ENCODE measurements at places on chromosomes 7 and 10.

DNA sequence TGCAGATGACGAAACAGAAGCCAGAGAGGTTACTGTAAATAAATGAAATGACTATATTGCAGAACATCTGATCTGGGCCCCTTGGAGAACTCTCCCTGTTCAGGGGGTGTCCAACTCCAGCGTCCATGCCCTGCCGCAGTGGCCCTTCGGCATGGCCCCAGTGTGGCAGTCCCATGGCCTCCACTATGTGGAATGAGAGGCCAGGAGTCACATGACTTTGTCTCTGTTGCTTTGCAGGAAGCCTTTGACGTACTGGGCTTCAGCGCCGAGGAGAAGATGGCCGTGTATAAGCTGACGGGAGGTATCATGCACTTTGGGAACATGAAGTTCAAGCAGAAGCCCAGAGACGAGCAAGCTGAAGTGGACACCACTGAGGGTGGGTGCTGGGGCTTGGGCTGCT is 15.6 kb upstream of the MYH16 start:
- no peak for DNase-seq

GRCh38 chr10:109957092-109957797 is 33.9 kb upstream of the XPNPEP1 start:
- no peak for DNase-seq

DNA sequence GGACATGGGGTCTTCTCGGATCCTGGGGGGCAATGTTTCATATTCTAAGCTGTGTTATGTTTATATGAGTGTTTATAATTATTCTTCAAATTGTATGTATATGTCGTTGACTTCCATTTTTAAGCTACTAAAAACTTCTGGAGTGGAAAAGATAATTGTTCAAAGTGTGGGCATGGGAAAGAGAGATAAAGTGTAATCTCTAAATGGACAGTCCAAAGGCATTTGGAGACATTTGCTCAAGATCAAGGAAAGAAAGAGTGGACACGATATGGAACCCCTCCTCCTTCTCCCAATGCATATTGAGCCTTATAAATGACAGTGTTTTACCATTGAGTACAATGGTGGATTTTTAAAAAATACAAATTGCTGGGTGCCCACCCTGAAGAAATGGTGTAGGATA is 81.1 kb downstream of the SDHAF3 start:
- no peak for DNase-seq

GRCh38 chr7:66219805-66220204 is 14.7 kb downstream of the TPST1 start:
- no peak for DNase-seq

GRCh38 chr10:18906636-18907035 is 142.0 kb upstream of the MALRD1 start:
- DNase-seq = no peak

DNA sequence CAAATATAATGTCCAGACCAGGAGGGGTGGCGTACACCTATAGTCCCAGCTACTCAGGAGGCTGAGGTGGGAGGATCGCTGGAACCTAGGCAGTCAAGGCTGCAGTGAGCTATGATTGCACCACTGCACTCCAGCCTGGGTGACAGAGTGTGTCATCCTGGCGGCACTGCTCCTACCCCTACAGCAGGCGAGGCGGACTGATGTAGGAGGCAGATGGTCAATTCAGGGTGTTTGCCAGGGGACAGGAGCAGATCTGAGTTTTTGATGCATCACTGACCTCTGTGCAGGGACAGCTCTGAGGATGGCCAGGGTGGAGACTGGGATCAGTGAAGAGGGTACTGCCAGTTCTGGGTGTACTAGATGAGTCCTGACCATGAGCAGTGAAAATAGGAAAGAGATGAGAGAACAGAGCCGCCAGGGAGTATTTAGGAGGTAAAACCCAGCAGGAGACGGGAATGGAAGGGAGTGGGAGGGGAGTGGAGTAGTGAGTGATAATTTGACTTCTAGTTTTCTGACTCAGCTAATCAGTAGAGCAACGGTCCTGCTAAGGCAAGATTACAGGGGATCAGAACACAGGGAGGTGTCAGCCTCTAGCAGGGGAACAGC is 75.3 kb downstream of the HIP1 start:
- no peak for DNase-seq

DNA sequence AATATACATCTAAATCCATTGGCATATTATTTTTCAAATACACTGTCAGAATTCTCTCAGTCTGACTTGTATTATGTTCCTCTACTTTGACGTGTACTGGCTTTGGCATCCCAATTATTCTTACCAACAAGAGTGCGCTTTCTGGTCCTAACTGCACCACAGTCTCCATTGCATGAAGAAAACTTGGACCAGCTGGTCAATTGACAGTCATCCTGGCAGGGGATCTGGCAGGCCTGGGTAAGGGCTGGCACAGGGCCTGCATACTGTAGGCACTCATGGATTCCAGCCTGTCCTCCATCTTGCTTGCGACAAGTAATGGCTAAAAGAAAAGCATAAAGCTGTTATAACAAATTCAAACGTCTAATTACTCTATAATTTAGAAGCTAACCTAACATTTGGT is 384.9 kb downstream of the THSD7A start:
- DNase-seq = no peak

GRCh38 chr7:110573862-110574528 is 516.9 kb upstream of the LRRN3 start:
- no peak for DNase-seq

DNA sequence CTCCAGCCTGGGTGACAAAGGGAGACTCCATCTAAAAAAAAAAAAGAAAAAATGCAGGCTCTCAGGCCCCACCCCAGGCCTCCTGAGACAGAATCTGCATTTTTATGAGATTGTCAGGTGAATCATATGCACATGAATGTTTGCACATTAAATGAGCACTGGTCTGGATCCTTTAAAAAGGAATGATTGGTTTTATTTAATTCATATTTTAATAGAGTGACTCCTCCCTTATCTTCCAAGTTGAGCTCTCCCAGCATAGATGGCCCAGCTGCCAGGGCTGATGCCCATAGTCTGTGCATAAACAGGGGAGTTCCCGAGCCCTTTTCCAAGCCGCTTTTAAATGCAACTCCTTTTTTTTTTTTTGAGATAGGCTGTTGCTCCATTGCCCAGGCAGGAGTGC is 28.5 kb downstream of the CUX1 start:
- DNase-seq = no peak

- no peak for DNase-seq
Observed at GRCh38 chr10:91200314-91201212, 19.9 kb upstream of the PCGF5 start.

- DNase-seq = no peak
Observed at GRCh38 chr7:45918556-45918955, 2.5 kb downstream of the IGFBP3 start.

- DNase-seq = no peak
Observed at GRCh38 chr10:131872827-131873375, 27.9 kb upstream of the PPP2R2D start.

- DNase-seq = no peak
Observed at GRCh38 chr7:148146346-148146745, 444.2 kb upstream of the C7orf33 start.

DNA sequence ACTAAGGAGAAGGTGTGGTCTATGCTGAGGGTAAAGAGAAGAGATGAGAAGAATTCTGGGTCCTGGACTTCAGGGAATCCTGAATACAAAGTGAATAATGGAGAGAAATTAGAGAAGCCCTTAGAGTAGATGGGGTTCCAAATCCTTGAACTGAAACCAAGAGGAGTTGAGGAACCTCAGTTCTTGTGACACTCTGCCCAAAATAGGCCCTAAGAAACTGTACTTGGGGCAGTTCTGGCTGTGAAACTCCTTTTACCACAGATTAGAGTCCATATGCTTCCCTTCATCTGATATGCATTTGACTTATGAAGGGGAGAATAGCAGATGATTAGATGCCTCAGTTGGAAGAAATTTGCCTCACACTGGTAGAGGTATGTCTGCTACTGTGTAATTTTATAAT is 19.0 kb downstream of the TES start:
- DNase-seq = no peak

- no peak for DNase-seq
Observed at GRCh38 chr10:1597370-1598146, 139.8 kb downstream of the ADARB2 start.

GRCh38 chr7:16479591-16479990 is 14.1 kb upstream of the SOSTDC1 start:
- DNase-seq = no peak

DNA sequence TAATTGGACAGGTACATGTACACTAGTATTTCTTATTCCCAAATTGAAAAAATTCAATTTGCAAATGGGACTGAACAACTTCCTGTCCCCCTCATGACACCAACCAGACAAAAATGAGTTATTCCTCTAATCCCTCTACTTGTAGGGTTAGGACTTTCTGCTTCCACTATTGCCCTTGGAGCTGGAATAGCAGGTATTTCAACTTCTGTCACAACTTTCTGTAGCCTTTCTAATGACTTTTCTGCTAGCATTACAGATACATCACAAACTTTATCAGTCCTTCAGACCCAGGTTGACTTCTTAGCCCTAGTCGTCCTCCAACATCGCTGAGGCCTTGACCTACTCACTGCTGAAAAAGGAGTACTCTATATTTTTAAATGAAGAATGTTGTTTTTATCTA is 6.4 kb downstream of the CYP3A7 start:
- DNase-seq = no peak

DNA sequence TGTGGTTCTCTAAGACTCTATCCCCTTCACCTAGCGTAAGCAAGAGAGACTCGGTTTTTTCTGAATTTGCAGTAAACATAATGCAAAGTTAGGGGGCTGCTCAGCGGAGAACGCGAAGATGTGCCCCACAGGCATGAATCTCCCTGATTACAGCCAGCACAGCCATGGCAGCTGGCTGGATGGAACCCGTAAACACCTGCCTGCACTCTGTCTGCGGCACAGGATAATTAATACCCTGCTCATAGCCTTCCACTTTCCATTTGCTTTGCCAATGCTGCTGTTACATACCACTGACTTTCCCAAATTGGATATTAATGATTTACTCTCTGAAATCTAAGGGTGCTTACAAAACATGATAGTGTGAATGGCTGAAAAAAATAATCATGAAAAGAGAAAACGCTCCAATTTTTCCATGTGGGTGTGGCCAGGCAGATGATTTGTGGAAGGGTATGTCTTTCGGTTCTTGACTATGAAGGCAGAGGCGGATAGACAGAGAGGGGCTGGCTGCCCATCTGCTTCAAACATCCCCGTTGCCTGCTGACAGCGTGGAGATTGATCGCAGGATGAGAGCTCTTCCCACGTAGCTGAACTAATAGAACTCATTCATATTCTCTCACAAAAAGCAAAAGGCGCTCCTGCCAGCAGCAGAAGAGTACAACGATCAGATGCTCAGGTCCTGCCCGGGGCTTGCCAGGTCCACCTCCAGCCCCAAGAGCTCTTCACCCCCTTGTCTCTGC is 193.2 kb upstream of the GHITM start:
- DNase-seq = no peak

DNA sequence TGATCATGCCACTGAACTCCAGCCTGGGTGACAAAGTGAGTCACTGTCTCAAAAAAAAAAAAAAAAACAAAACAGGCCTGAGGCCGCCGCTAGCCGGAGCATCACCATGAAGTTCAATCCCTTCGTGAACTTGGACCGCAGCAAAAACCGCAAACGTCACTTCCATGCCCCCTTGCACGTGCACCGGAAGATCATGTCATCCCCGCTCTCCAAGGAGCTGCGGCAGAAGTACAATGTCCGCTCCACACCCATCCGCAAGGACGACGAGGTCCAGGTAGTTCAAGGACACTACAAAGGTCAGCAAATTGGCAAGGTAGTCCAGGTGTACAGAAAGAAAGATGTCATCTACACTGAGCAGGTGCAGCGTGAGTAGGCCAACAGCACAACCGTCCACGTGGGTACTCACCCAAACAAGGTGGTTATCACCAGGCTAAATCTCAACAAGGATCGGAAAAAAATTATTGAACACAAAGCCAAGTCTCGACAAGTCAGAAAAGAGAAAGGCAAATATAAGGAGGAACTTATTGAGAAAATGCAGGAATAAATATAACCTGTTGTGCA is 17.5 kb upstream of the RUFY2 start:
- DNase-seq = no peak

DNA sequence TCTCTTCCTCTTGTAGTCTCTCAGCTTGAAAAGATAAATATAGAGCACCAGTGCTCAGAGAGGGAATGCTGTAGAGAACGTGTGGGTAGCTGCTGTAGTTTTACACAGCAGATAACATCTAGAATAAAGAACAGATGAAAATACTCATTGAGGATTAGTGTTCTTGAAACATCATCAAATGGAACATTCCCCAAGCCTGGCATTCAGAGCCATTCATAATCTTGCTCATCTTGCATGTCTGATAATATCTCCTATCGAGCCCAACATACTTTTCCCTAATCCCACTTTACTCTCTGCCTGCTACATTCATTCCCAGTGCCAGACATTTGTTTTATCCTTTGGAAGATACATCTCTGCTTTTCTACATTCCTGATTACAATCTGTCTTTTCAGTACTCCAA is 35.2 kb downstream of the MCU start:
- DNase-seq = no peak

GRCh38 chr7:152894295-152895170 is 135.0 kb downstream of the ACTR3B start:
- DNase-seq = no peak

GRCh38 chr10:116716381-116716780 is 26.0 kb downstream of the HSPA12A start:
- DNase-seq = no peak

DNA sequence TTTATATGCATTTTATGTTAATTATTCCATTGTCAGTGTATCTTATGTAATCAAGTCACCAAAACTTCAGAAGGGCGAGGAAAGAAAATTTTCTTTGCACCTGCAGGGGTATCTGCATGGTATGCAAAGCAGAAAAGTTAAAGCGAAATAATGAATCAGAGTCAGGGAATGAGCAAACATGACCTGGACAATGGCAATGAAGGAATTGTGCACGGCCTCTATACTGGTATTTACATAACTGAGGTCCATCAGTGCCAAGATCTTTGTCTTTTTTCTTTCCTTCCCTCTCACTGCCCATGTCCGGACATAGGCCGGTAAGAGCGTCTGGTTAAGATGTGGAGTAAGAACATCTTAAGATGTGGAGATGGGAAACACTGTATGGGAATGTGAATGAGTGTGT is 14.4 kb upstream of the AKR1C3 start:
- DNase-seq = no peak

DNA sequence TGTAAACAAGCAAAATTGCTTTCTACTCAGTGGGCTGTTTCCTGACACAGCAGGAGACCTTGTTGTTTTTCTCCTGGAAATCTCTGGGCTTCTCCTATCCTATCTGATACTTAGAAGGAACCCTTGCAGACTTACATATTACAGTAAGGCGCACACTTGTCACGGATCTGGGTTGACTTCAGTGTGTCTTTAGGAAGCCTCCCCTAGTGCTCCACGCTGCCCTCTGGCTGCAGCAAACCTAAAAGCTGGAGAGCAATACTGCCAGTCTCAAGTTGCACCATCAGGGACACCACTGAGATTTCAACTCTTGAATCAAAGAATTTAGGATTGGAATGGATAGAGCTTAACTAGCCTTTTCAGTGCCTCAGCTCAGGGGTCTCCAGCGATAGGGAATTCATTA is 495.3 kb downstream of the LRMDA start:
- DNase-seq = peak; percentile 70

DNA sequence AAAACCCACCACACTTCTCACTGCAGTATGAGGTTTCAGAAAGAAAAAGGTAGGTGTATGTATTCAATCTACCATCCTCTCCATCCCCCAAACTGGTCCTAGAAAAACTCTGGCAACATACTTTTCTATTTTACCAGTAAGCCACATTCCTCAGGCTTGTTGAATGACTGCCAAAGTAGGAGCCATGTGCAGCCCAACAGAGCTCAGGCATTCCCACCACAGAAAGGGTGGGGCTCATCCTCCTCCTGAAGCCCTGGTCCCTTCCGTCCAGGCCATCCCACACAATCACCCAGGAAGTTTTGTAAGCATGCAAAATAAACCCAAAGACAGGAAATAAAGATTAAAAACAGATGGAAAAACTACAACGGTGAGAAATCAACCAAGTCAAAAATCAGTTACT is 57.2 kb downstream of the MAD1L1 start:
- no peak for DNase-seq

Data from Karpas-422 (cell line).